ENCODE measurements at places on chromosomes 16 and 17. TPM values are rescaled to one million over a fixed set of nuclear protein-coding genes. Genes with fewer than 3 reads are reported as not detected.

KRT9 gene
- not detected for total RNA-seq

NRN1L gene
- not detected for total RNA-seq

KRTAP2-2 gene
- total RNA-seq = not detected

CSH1 gene
- not detected for total RNA-seq

MYL4 gene
- total RNA-seq = not detected

WIPF2 gene
- total RNA-seq = 6.4 TPM

AKAP1 gene
- 13.9 TPM for total RNA-seq

LPCAT2 gene
- total RNA-seq = 28.1 TPM

MT1A gene
- total RNA-seq = 3.9 TPM

JPT2 gene
- 49.4 TPM for total RNA-seq

CACNG5 gene
- not detected for total RNA-seq

ARL5C gene
- total RNA-seq = not detected

PPL gene
- 0.75 TPM for total RNA-seq

SLC16A11 gene
- total RNA-seq = 0.11 TPM

RNF157 gene
- 0.75 TPM for total RNA-seq

GNGT2 gene
- not detected for total RNA-seq

TTYH2 gene
- 2.0 TPM for total RNA-seq

CDH8 gene
- not detected for total RNA-seq

GP1BA gene
- not detected for total RNA-seq

CACNA1H gene
- 22.6 TPM for total RNA-seq

TM4SF5 gene
- total RNA-seq = not detected

CNGB1 gene
- total RNA-seq = not detected

OTOP3 gene
- not detected for total RNA-seq

RDM1 gene
- total RNA-seq = 1.5 TPM

CORO6 gene
- total RNA-seq = 12.2 TPM

LYRM9 gene
- 11.8 TPM for total RNA-seq

SAP30BP gene
- total RNA-seq = 56.0 TPM

CFAP97D1 gene
- under 0.01 TPM for total RNA-seq

SNAI3 gene
- 0.12 TPM for total RNA-seq

PIRT gene
- not detected for total RNA-seq

RCVRN gene
- total RNA-seq = not detected

YPEL2 gene
- 8.6 TPM for total RNA-seq

EFCAB13 gene
- 12.9 TPM for total RNA-seq

FBXL20 gene
- total RNA-seq = 21.4 TPM

SAMD14 gene
- 1.8 TPM for total RNA-seq

KARS1 gene
- 202 TPM for total RNA-seq

IGFBP4 gene
- total RNA-seq = 302 TPM

GPR139 gene
- not detected for total RNA-seq

HSPB9 gene
- not detected for total RNA-seq

NKIRAS2 gene
- 19.7 TPM for total RNA-seq

CDH16 gene
- total RNA-seq = not detected
